ENCODE measurements at places on chromosomes 5 and 9.

- peak; percentile 40 for DNase-seq
Measured at GRCh38 chr9:127877566-127877998, at the start of gene AK1. TSS of gene AK1 (minus strand) at chr9:127877675. CDS start at chr9:127874617, 3,058 bp downstream.

DNA sequence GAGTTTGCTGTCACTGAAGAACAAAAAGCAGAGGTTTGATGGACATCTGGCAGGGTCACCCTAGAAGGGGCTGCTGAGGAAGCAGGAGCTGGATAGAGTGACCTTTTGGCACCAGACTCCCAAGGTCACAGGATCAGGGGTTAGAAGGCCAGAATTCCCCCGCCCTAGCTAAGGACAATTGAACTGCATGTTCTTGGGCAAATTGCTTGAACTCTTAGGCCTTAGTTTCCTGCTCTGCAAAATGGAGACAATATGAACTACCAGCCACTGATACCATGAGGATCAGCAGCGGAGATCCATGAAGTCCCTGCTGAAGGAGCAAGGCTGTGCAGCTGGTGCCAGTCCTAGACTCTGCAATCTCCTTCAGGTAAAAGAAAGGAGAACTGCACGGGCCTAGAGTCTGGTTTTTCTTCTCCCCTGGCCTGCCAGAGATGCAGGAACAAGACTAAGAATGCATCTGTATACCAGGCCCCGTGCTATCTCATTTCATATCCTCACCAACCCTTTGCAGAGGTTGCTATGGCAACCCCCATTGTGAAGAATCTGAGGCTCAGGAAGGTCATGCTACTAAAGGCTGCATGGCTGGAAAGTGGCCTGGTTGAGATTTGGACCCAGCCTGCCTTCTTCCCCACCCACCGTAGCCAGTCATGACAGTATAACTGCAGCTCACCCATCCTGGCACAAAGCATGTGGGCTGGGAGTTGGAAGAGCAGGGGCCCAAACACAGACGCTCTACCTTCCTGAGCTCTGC is 33.7 kb downstream of the CAMK2A start:
- DNase-seq: peak; percentile 26

DNA sequence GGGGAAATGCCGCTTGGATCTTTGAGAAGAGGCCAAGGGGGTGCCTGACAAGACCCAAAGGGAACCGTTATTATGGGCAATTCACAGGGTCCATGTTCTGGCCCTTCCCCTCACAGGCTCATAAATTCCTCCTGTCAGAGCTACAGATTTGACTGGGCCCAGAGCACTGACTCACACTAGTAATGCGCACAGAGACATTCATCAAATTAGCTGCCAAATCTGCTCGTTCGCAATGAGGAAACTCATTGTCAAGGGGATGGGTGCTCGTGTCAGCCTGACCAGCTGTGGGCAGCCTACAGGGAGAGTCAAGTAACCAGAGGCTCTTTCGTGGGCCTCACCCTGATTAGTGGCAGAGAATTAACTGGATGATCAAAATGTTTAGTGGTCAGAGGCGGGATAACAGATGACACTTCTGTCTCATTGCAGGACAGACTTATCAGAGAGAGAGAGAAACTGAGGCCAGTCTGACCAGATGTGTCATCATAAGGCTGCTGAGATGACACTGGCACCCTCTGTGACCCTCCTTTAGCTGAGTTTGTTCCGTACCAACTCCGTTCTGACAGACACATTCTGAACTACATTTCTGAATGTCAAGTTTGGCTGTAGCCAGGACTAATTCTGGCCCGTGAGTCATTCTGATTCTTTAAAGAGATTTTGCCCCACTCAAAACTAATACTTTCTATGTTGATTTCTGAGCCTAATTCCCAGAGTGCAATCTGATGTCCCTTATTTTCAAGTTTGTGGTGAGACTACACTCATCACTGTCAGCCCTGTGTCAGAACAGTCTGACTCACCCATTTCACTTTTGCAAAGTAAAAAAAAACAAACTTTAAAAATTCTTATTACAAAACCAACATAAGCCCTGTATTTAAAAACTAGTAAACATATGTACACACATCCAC is 377.1 kb downstream of the ACTL7B start:
- DNase-seq: no peak

DNA sequence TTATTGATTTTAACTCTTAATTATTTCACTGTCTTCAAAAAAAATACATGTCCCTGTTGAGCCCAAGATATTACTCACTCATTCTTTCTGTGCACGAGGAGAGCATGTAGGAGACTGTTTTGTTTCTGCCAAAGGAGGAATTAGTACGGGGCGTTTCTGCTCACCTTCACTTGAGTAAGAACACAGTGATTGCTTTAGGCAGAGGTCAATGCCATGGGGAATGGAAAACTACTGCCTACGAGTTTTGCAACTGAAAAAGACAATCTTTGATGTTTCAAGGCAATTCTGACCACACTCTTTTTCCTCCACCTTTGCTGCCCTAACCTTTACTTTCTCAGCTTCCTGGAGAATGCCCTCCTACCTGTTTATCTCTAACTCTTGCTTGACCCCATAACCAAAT is 109.4 kb downstream of the CCDC192 start:
- no peak for DNase-seq

GRCh38 chr5:42858031-42858643 is 46.4 kb upstream of the SELENOP start:
- DNase-seq: no peak

- no peak for DNase-seq
Measured at GRCh38 chr5:1138445-1139245, 26.8 kb upstream of the SLC12A7 start.

- DNase-seq: peak; percentile 58
Measured at GRCh38 chr5:78008356-78008967, 232.3 kb upstream of the TBCA start.

- DNase-seq: no peak
Measured at GRCh38 chr9:6938447-6938846, 180.7 kb downstream of the KDM4C start.

- no peak for DNase-seq
Measured at GRCh38 chr5:56078278-56079156, 83.8 kb upstream of the IL6ST start.

- DNase-seq: no peak
Measured at GRCh38 chr5:140084541-140084940, 29.4 kb upstream of the PURA start.

DNA sequence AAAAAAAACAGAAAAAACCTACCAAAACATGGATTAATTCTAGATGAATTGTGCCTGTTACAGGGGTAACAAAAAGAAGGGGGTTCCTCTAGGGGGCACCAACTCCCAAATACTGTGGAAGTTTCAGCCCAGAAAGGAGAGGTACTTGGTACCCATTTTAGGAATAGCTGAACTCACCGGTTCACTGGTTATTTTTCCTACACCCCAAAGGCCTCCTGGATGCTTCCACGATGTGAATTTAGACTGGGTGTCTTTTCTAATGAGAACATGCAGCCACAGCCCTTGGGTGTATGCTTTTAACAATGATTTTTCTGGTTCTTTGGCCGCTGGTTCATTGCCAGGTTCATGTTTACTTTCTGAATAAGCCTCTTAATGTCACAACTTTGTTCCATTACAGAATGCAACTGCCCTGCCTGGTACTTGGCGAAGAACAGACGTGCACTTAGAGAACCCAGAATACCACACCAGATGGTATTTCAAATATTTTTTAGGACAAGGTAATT is 46.7 kb downstream of the GARNL3 start:
- DNase-seq: peak; percentile 9

- DNase-seq: no peak
Measured at GRCh38 chr9:121529237-121529987, 29.8 kb upstream of the GGTA1 start.
